ENCODE measurements at places on chromosomes 5 and 9. TPM values are rescaled to one million over a fixed set of nuclear protein-coding genes. Genes with fewer than 3 reads are reported as not detected.
A peak's percentile ranks its signal among the peaks of the same experiment; 100 is the strongest.

DNA sequence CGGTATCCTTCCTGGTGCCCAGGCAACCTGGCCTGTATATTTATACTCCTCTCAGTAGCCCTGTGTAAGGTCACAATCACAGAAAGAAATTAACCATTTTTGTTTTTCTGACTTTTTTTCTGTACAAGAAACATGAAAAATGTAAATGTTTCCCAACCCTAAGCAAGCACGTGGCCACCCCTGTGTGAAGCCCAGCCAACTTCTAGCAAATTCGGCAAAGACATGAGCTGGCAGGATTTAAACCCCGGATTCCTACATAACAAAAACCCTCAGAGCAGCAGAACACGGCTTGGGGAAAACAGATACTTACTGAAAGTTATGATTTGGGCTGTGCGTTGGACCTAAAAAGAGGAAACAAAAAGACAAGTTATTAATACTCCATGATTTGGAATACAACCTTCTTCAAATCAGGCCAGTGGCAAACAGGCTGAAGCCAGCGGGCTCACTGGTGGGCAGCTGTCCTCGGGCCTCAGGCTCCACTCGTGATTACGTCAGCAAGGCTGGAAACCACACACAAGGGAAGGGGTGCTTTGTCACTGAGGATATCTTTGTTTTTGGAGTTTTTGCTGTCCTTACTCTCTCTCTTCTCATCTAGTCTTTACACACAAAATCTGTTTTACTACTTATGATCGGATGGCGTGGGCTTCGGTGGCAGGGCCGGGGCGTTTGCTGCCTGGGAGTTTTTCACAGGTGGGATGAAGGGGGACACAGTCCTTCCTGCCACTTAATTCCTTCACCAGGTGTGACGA lies 194.1 kb downstream of the ROR2 start:
- DNase-seq, result no peak

- DNase-seq, result peak; percentile 46
These were observed 45.5 kb downstream of the IL31RA start for GRCh38 chr5:55896663-55897062.

GRCh38 chr9:76198336-76198735 lies 195.9 kb downstream of the RFK start:
- no peak for DNase-seq

- DNase-seq, result no peak
These were observed 164.3 kb upstream of the OTULINL start for GRCh38 chr5:14417276-14417730.

DNA sequence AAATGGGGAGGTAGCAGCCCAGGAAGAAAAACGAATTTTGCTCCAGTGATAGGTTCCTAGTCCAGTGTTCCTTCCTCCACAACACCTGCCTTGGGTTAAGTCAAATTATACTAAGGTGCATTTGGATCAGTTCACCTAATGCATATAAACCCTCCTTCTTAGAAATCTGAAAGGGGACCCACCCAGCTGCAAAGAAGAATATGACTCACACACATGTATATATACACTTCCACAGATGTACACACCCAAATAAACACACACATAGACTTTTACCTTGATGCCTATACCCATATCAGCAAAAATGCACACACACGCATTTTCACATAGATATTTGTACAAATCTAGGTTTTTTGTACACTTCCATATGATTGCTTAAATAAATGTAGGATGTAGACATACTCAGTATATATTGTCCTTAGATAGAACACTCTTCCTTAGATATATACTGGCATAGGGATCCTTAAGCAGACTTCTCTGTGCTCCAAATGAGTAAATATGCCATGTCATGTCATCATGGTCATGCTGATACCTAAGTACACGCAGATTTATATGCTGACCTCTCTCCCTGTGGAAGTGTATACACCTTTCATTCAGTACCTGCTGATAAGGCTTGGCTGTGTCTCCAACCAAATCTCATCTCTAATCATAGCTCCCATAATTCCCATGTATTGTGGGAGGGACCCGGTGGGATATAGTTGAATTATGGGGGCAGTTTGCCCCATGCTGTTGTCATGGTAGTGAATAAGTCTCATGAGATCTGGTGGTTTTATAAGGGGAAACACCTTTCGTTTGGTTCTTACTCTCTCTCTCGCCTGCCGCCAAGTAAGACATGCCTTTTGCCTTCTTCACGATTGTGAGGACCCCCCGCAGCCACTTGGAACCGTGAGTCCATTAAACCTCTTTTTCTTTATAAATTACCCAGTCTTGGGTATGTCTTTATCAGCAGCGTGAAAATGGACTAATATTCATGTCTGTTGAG lies 10.2 kb downstream of the ADRB2 start:
- no peak for DNase-seq

GRCh38 chr5:140927228-140927573 lies 1.1 kb downstream of the PCDHAC1 start:
- DNase-seq, result peak; percentile 23

DNA sequence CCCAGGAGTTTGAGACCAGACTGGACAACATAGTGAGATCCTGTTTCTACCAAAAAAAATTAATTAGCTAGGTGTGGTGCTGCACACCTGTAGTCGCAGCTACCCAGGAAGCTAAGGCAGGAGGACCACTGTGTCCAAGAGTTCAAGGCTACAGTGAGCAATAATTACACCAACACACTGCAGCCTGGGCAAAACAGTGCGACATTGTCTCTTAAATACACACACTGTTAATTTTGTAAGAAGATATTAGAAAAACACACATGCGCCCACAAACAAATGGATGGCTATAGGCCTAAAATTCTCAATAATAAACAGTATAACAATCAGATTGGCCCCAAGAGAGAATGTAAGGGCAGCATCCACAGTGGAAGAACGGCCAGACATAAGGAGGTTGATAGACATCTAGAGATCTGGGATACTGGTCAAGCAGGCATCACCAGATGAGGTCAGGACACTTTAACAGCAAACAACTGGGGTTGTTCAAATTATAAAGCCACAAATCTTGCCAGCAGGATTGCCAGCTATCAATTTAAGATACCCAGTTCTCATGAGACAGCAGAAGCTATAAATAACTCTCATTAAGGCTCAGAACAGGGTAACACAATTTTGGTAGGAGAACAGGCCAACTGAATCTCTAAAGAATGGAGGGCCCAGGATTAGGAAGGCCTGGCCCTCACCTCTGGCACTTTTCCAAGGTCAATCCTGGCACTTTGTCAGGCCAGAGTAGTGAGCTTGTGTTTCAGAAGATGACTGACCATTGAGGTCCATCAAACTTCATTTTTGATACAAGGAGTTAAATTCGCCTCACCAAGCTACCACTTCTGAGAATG lies 29.5 kb downstream of the GOLPH3 start:
- no peak for DNase-seq

GRCh38 chr5:164341056-164341619 lies 835.7 kb downstream of the MAT2B start:
- DNase-seq, result no peak

GRCh38 chr5:7146886-7147285 lies 249.1 kb upstream of the ADCY2 start:
- DNase-seq, result no peak

- no peak for DNase-seq
These were observed 35.2 kb downstream of the MARVELD2 start for GRCh38 chr5:69450116-69450515.

LECT2 gene
- total RNA-seq, result not detected

SLC23A1 gene
- total RNA-seq, result not detected

MIER3 gene
- total RNA-seq, result 32.2 TPM

LPCAT1 gene
- total RNA-seq, result 35.7 TPM

IL17B gene
- total RNA-seq, result not detected

CCL28 gene
- total RNA-seq, result 36.3 TPM

MAST4 gene
- 20.2 TPM for total RNA-seq

CER1 gene
- total RNA-seq, result not detected
